ENCODE measurements at places on chromosomes 1 and 21.

GRCh38 chr1:192225266-192225665 lies 67.0 kb downstream of the RGS18 start:
- no peak for DNase-seq

GRCh38 chr1:62196086-62196690 lies 1.5 kb downstream of the L1TD1 start:
- DNase-seq: no peak

DNA sequence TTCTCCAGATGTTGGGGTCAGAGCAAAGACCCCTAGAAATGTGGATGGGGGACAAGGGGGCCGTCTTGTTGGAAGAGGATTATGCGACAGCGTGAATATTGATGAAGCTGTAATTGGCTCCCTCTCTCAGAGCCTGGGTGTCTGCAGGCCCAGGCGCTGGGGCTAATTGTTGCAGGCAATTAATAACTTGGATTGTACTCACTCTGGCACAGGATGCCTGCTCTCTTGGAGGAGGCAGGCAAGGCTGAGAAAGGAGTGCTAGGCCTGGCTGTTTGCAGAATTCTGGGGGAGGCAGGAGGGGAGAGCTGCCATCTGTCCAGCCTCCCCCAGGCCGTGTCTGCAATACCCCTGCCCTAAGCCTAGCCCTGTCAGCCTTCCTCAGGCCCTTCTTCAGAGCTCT lies 4.1 kb upstream of the DISP3 start:
- no peak for DNase-seq

GRCh38 chr1:151849126-151849525 lies 4.4 kb downstream of the THEM5 start:
- no peak for DNase-seq

- DNase-seq: no peak
These were observed 654.6 kb upstream of the NEGR1 start for GRCh38 chr1:72936942-72937341.
